ENCODE measurements at places on chromosomes 2 and 18.

DNA sequence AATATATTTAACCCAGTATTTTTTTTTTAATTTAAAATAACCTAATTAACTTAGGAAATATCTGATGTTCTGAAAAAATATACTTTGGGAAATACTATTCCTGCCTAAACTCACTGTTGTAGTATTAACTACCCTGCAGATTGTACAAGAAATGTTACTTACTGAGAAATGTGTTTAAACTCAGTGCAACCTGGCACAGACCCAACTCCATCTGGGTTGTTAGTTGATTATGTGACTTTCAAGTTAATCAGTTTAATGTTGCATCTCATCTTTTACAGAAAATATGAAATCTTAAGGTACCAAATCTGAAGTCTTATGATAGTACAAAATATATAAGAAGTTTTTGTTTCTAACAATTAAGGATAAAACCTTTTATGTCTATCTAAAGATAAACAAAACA, 27.3 kb downstream of the VAPA start:
- DNase-seq, result no peak

DNA sequence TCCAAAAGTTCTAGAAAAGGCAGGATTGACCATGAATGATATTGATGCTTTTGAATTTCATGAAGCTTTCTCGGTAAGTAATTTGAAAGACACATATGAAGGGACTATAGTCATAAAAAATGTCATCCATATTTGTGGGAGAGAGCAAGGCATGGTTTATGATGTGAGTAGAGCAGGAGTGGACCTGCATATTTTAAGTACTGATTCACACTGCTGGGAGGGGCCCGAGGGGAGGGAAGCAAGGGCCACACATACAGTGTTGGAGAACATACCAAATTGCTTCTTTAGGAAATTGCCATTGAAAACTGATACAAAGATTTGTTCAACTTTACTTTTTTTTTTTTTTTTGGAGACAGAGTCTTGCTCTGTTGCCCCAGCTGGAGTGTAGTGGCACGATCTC, 39.4 kb downstream of the HADHB start:
- DNase-seq, result no peak

DNA sequence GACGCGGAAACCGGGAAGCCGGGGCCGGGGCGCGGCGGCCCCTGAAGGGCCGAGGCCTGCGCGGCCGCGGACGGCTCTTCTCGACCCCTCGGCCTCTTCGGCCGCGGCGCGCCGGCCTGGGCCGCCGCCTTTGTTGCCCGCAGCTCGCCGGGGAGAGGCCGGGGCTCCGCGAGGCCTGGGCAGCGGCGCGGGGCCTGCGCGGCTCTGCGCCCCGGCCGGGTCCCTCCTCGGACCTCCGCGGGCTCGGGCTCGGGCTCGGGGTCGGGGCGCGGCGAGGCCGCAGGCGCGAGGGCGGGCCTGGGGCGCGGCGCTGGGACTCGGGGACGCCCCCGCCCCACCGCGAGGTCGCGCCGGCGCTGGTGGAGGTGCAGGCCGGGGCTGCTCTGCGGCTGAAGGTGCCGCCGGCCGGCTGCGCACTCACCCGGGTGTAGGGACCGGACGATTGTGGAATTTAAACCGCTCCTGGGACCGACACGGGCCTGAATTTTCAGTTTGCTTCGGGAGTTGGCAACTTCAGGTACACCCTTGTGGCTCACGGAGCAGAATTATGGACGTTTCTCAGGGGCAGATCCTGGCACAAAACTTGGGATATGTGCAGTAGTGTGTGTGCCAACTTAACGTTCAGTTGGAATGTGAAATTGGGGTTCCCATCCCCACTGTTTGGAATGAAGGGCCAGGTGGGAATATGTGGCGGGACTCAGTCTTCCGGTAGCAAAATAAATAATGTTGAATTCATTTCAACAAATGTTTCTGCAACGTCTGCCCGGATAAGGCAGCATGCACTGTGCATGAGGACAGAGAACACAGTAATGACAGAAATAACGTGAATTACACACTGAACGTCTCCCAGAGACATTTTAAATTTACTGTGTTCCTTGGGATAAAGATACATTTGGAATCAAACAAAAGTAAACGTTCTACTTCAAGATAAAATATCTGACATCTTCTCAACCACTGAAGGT, 787 bp downstream of the SOCS6 start:
- no peak for DNase-seq

- no peak for DNase-seq
These were observed 226.9 kb upstream of the DTNA start for GRCh38 chr18:34483198-34483597.

DNA sequence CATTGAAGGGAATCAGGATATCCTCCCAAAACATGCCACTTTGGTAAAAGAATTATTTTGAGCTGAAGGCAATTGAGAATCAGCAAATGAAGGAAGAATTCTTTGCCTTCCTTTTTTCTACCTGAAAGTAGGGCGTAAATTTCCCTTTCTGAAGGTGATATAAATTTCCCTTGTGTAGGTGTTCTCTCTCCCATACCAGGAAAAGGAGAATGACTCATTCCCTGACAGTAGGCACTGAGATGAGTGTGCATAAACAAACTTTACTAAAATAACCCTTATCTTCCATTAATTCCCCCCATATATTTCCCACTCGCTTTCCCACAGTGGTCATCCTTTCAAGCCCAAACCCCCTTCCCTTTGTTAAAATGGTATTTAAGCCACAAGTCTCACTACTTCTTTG, 1339.0 kb downstream of the LRP1B start:
- no peak for DNase-seq

- DNase-seq, result no peak
These were observed 585.1 kb downstream of the ZEB2 start for GRCh38 chr2:143934626-143935481.

- no peak for DNase-seq
These were observed 1.5 kb downstream of the ARPC2 start for GRCh38 chr2:218218268-218219185.
